CD4-positive, alpha-beta T cell treated with Interleukin-2 at 100 ng/mL for 4 hours (primary cell): ENCODE measurements at places on chromosomes 7 and 10.

DNA sequence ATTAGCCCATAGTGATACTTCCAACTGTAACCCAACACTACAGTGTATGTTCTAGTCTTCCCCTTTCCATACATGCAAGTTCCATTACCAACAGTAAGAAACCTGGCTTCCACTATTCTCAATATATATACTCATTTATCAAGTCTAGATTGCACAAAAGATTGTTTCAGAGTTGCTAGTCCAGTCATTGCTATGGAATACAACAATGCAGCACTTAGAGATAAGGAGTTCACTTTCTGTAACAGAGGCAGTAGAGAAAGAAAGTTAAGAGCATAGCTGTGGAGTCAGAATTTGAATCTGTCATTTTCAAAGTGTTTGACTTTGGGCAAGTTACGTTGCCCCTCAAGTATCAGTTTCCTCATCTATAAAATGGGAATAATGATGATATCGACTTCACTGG lies 90.1 kb downstream of the RTKN2 start:
- DNase-seq: no peak

GRCh38 chr7:33195264-33195663 lies 65.9 kb downstream of the BBS9 start:
- no peak for DNase-seq

- no peak for DNase-seq
Measured at GRCh38 chr10:90032519-90032918, 331.1 kb downstream of the KIF20B start.

- no peak for DNase-seq
Measured at GRCh38 chr10:96025566-96025965, 17.8 kb upstream of the CCNJ start.

GRCh38 chr10:110556969-110557601 lies 10.4 kb upstream of the SMC3 start:
- DNase-seq: peak; percentile 75
